ENCODE measurements at places on chromosomes 7 and 10. TPM values are rescaled to one million over a fixed set of nuclear protein-coding genes. Genes with fewer than 3 reads are reported as not detected.

STEAP1B gene
- 1.4 TPM for total RNA-seq

SAP25 gene
- 7.7 TPM for total RNA-seq

OPN4 gene
- under 0.01 TPM for total RNA-seq

OPALIN gene
- total RNA-seq: under 0.01 TPM

NFKB2 gene
- 35.6 TPM for total RNA-seq

DNA sequence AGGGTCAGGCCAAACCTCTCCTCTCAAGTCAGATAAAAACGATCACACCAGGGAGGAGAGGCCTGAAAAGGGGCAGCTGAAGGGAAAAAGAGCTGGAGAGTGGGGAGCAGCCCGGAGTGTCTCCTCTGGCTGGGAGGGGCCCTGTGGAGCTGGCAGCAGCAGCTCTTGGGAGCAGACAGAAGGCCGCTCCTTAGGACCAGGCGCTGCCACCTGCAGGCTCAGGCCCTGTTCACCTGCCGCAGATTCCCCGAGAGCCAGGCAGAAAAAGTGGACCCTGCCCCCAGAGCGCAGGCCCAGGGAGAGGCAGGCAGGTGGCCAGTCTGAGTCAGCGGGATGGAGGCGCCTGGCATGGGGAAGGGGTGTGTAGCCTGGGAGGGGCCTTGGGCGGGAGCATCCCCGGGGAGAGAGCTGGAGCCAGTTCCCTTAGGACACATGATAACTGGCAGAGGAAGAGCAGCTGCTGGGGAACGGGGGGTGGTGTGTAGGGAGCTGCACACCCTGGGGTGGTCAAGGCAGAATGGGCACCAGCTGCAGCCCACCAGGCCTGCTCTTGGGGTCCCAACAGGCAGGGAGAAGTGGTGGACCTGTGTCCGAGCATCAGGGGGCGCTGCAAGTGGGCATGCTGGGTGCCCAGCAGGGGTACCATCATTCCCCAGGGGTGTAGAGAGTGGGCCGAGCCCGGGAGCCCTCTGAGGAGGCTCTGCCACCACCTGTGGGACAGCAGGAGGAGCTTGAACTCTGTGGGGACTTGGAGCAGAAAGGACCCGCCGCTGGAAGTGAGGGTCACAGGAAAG, 177.2 kb upstream of the RHEB start:
- H3K27me3 ChIP-seq: no peaks in the 10 kb centered on the region
- H3K4me1 ChIP-seq: peaks cover 9% of the 10 kb centered on the region
- H3K4me3 ChIP-seq: no peak overlapping the region
- no peak for DNase-seq

DNA sequence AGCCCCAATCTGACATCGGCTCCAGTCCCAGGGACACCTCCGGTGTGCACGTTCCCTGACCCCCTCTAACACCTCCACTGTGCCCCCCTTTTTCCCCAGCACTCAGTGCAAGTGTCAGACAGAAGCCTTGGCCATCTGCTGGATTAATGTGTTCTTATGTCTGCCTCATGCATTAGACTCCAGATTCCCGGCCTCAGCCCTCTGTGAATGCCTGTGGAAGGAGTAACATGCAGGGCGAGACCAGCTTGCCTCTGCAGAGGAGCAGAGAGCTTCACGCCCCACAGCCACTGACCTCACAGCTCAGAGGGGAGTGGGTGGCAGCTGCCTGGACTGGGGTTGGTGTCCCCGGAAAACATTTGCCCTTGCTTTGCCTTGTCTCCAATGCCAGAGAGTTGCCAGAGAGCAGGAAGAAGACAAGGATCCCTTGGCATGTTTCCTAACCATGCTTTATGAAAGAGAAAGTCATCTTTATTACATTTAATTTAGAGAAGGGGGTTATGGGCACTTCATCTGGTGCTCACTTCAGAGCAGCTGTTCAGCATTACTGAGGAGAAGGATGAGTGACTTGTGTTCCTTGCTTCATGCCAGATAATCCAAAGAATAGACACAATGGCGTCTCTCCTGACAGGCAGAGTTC, 91.6 kb upstream of the CXCL12 start:
- H3K27ac ChIP-seq: no peak overlapping the region
- DNase-seq: no peak
- no peaks in the 10 kb centered on the region for H3K36me3 ChIP-seq
- no peaks in the 10 kb centered on the region for H3K4me1 ChIP-seq

GRCh38 chr10:109259293-109259692, 664.0 kb downstream of the XPNPEP1 start:
- H3K4me1 ChIP-seq: no peaks in the 10 kb centered on the region
- H3K36me3 ChIP-seq: no peaks in the 10 kb centered on the region
- H3K4me3 ChIP-seq: no peak overlapping the region

DNA sequence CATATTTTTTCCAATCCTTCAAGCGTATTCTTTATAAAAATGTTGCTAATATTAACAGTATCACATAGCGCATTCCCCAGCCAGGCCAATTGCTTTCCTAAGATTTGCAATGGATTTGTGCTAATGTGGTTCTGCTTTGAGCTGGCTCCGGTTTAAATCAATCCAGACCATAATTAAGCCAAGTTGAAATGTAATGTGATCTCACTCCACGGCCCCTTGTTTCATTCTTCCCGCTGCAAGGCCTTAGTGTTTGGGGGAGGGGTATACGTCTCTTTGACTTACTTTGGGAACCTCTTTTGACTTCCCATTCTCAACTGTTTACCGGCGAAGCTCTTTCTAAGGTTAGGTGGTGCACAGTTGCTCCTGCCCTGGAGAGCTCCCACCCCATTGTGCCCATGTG, 86.4 kb downstream of the PRPF18 start:
- H3K4me1 ChIP-seq: no peaks in the 10 kb centered on the region
- peaks cover 6% of the 10 kb centered on the region for H3K36me3 ChIP-seq
- DNase-seq: no peak

- no peak overlapping the region for H3K4me3 ChIP-seq
- DNase-seq: no peak
- H3K27ac ChIP-seq: no peak overlapping the region
- no peaks in the 10 kb centered on the region for H3K4me1 ChIP-seq
- H3K27me3 ChIP-seq: no peaks in the 10 kb centered on the region
- no peaks in the 10 kb centered on the region for H3K36me3 ChIP-seq
Observed at GRCh38 chr7:34184466-34184865, 279.1 kb downstream of the BMPER start.

DNA sequence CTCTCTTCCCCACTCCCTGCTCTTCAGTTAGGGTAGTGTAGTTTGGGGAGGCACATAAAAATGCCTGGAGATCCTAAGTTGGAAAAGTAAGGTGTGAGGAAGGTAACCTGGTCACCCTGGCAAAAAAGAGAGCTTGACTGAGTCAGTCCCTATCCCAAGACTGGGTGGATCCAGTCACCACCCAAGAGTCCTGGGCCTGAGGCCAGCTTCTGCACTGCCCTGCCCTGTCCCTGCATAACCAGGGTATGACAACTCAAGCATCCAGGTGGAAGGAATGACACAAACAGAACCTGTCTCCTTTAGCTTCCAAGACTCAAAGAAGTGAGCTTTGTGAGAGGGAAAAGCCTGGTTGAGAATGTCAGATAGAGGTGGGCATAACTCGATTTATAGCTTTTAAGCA, 26.9 kb upstream of the SORBS1 start:
- no peak overlapping the region for H3K4me3 ChIP-seq
- H3K27ac ChIP-seq: no peak overlapping the region
- no peaks in the 10 kb centered on the region for H3K4me1 ChIP-seq
- no peak for DNase-seq

- H3K4me1 ChIP-seq: peaks cover 6% of the 10 kb centered on the region
- peaks cover 42% of the 10 kb centered on the region for H3K27me3 ChIP-seq
- no peak overlapping the region for H3K27ac ChIP-seq
Observed at GRCh38 chr7:66206119-66206933, 1.2 kb downstream of the TPST1 start.

- no peak for DNase-seq
- no peaks in the 10 kb centered on the region for H3K27me3 ChIP-seq
- no peaks in the 10 kb centered on the region for H3K4me1 ChIP-seq
Observed at GRCh38 chr10:74753442-74754211, 72.8 kb upstream of the KAT6B start.

DNA sequence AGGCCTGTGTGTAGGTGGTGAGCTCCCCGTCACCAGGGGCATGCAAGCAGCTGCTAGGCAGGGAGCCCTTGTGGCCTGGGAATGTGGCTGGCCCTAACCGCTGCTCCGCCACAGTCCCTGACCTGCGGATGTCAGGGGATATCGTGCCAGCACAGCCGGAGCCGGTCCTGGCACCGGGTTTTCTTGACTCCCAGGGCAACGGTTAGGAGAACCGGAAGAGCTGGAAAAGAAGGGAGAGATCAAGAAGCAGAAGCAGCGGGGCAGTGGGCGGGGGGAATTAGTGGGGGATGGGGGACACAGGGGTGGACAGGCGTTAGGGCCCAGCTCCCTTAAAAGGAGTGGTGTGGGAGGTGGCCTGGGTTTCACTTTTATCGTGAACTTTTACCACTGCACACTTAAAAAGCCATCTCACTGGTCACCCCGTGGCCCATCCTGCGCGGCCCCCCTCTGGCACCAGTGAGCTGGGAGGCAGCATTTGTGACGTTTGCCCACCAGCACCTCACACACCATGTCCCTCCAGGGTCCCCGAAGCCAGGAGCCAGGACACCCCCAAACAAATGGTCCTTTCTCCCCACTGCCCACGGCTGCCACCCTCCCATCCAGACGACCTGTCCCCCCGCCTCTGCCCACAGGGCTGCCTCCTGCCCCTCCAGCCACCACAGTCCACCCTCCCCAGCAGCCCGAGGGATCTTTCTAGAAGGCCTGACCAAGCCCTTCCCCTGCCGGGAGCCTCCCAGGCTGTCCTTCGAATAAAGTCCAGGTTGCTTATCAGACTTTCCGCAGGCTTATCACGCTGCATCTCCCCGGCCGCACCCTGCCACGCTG, 1.8 kb upstream of the MICALL2 start:
- peaks cover 17% of the 10 kb centered on the region for H3K4me1 ChIP-seq
- no peaks in the 10 kb centered on the region for H3K36me3 ChIP-seq
- H3K27me3 ChIP-seq: peaks cover 27% of the 10 kb centered on the region
- no peak overlapping the region for H3K4me3 ChIP-seq
- H3K27ac ChIP-seq: no peak overlapping the region

- no peaks in the 10 kb centered on the region for H3K4me1 ChIP-seq
- H3K27me3 ChIP-seq: no peaks in the 10 kb centered on the region
- H3K36me3 ChIP-seq: no peaks in the 10 kb centered on the region
- peak; percentile 46 for DNase-seq
- H3K4me3 ChIP-seq: no peak overlapping the region
Observed at GRCh38 chr7:127107601-127108007, 145.1 kb downstream of the GRM8 start.

- H3K4me1 ChIP-seq: no peaks in the 10 kb centered on the region
- H3K4me3 ChIP-seq: no peak overlapping the region
- H3K36me3 ChIP-seq: peaks cover 99% of the 10 kb centered on the region
- no peaks in the 10 kb centered on the region for H3K27me3 ChIP-seq
Observed at GRCh38 chr7:1497293-1497927, 6.8 kb downstream of the INTS1 start.

DNA sequence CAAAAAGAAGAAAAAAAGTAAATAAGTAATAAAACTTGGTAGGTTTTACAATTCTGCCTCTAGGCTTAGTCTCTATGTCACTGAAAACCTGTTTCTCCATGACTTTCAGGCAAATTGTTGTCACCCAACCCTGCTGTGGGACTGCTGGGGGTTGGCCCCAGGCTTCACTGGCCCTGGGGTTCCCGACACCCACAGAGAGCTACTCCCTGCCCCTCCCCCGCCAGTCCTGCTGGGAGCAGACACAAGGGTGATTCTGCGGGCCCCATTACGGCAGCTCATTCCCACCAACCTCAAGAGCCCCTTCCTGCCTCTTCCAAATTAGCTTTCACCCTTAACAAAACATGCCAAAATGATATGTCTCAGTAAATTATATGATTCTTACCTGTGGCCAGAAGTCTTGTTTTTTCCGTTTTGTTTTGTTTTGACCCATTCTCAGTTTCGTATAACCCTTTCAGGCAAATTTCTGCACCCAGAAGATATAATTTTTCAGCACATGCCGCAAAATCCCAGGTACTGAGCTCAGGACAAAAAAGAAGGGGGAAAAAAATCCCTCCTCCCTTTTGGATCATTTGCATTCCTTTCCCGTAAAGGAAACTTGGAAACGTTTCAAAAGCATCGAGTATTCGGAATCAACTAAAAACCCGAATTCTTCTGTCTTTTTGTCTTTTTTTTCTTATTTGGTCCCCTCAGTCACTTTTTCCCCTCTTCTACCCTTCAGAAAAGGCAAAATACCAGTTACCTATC, 27.8 kb downstream of the CHST15 start:
- peak overlapping the region; percentile 51 for H3K27ac ChIP-seq
- H3K4me1 ChIP-seq: peaks cover 62% of the 10 kb centered on the region
- H3K4me3 ChIP-seq: no peak overlapping the region
- peaks cover 2% of the 10 kb centered on the region for H3K27me3 ChIP-seq
- DNase-seq: no peak
- H3K36me3 ChIP-seq: no peaks in the 10 kb centered on the region

GRCh38 chr10:121710207-121710606, 112.0 kb upstream of the FGFR2 start:
- no peak for DNase-seq
- no peak overlapping the region for H3K27ac ChIP-seq
- H3K4me3 ChIP-seq: no peak overlapping the region
- H3K36me3 ChIP-seq: no peaks in the 10 kb centered on the region

- no peak overlapping the region for H3K27ac ChIP-seq
- H3K4me1 ChIP-seq: peaks cover 17% of the 10 kb centered on the region
- DNase-seq: no peak
- no peaks in the 10 kb centered on the region for H3K27me3 ChIP-seq
Observed at GRCh38 chr7:128796327-128796726, 4.6 kb downstream of the CCDC136 start.

DNA sequence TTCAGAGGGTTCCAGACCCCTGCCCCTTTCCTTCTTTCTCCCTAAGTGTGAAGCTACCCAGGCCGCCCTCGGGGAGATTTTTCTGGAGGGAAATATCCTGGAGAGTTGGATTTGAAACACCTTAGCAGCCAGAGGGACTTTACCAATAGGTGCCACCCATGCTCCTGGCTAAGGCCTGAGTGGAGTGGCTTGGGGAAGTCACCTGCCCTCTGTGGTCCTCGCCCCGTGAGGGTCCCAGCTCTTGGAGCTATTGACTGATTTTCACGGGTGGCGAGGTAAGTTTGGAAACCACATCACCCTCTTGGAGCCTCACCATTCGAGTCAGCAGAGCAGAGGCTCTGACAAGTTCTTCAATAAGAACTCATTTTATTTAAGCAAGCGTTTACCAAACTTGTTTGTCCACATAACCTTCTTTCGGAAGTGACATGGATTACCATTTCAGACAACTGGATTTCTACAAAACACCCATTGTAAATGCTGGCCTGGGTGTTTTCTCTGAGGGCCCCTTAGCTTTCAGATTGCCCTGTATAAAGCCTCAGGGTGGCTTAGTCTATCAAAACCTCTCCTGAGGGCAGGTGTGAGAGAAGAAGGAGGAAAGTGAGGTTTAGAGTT, 20.4 kb downstream of the AQP1 start:
- H3K4me1 ChIP-seq: no peaks in the 10 kb centered on the region
- H3K4me3 ChIP-seq: no peak overlapping the region
- no peaks in the 10 kb centered on the region for H3K36me3 ChIP-seq
- H3K27me3 ChIP-seq: no peaks in the 10 kb centered on the region
- DNase-seq: no peak
- H3K27ac ChIP-seq: no peak overlapping the region

DNA sequence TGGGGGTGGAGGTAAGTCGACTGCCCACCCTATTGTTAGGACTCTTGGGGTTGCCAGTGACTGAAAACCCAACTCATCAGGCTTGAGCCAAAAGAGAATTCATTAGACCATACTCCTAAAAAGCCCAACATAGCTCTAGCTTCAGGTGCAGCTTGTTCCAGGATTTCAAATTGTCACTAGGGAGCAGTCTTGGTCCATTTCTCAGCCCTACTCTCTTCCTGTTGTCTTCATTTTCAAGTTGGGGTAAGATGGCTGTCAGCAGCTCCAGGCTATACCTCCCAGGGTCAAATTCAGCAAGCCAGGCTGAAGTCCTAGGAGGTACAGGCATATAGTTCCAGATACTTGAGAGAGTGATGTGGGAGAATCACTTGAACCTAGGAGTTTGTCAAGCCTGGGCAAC, 14.9 kb upstream of the COL13A1 start:
- no peaks in the 10 kb centered on the region for H3K27me3 ChIP-seq
- H3K4me3 ChIP-seq: no peak overlapping the region
- no peak for DNase-seq
